NCI-H446 (cell line): ENCODE measurements at places on chromosomes 5 and 9.
A peak's percentile ranks its signal among the peaks of the same experiment; 100 is the strongest.

DNA sequence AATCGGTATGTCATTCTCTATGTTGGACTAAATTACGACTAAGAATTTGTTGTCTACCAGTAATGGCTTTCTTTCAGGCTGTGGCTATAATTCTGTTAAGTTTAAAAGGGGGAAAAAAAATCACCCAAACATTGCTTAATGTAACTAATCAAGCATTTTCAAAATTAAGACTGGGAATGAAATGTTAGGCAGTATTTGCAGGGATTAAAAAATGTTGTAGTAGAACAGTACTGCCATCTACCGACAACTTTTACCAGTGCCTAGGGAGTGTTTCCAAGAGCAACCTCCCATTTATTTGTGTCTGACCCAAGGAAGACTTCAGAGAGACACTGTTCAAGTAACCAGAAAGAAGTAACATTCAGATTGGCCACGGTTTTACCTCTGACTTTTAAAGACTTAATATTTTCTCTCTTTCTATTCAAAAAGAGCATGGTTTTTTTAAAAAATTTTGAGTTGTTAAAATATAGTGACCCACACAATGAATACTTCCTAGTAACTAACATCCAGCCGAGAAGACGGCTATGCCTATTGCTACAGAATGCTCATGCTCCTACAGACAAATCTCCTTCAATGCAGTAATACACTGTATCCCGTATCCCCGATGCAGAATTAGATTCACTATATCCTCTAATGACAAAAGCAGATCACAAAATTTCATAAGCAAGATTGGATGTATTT, 92.4 kb downstream of the ARL15 start:
- DNase-seq = peak; percentile 22

DNA sequence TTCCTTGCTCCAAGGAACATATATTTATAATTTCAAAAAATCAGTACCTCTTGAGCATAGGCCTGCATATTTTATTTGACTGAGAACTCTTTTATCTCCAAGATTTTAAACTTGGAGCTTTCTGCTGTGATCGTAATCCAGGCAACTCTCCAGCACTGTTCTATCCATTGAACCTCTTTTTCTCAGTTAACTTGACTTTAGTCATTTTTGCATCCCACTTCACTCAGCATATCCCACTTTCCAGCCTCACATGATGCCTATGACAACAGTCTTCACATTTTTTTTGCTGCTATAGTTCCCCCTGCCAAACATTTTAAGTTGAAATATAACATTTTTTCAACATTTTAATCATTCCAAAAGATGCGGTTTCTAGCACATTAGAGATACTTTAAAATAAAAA, 9.1 kb upstream of the PSIP1 start:
- DNase-seq = no peak

- DNase-seq = no peak
Observed at GRCh38 chr9:81844131-81844567, 84.1 kb upstream of the SPATA31D4 start.

DNA sequence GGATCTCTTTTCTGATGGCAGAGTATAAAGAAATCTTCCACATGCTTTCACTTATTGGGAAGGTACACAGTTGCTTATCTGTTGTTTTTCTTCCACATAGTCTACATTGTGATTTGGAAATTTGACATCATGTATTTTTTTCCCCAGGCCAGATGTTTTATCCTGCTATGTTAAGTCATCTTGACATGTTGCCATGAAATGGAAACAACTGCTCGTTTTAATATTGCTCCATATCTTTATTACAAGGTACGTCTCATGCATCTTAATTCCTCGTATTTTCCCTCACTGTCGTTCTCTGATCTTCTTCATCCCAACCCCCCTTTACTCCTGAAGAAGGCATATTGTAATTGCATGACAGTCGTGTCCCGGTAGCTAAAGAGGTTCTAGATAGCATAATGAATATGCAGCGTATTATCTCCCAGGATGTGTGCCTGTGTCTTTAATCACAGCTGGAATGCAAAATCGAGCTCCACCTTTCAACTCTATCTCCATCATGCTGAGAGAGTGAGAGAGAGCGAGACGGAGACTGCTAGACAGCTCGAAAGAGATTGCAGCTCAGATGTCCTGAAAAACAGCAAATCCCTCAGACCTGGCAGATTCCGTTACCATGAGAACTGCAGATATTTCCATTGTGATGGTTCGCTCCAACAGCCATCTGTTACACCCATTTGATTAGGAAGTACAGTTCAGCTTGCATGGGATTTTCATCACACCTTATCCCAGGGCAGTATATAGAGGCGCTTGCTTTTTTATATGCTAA, 281.7 kb downstream of the TMEM38B start:
- DNase-seq = no peak

GRCh38 chr5:107223066-107223465, 447.7 kb downstream of the EFNA5 start:
- no peak for DNase-seq

DNA sequence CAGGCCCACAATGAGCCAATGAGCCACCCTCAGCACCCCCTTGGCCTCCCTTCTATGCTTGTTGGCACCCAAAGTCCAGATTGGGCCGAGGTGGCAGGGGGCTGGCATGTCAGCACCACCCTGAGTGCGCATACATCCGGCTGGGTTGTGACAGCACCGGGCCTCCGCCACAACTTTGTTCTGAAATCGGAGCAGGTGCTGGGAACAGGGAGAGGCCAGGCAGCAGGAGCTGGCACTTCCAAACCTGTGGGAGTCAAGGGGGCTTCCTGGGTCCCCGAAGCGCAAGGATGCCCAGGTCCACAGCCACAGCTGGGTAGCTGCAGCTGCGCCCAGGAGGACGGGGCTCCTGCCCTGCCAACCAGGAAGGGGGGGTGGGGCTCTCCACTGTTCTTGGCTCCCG, 1911.9 kb upstream of the WWC1 start:
- DNase-seq = no peak

GRCh38 chr9:14478175-14479162, 164.5 kb upstream of the NFIB start:
- DNase-seq = peak; percentile 99

GRCh38 chr9:87567571-87567970, 69.9 kb downstream of the DAPK1 start:
- DNase-seq = no peak
